ENCODE measurements at places on chromosomes 6 and 20.
A peak's percentile ranks its signal among the peaks of the same experiment; 100 is the strongest.

DNA sequence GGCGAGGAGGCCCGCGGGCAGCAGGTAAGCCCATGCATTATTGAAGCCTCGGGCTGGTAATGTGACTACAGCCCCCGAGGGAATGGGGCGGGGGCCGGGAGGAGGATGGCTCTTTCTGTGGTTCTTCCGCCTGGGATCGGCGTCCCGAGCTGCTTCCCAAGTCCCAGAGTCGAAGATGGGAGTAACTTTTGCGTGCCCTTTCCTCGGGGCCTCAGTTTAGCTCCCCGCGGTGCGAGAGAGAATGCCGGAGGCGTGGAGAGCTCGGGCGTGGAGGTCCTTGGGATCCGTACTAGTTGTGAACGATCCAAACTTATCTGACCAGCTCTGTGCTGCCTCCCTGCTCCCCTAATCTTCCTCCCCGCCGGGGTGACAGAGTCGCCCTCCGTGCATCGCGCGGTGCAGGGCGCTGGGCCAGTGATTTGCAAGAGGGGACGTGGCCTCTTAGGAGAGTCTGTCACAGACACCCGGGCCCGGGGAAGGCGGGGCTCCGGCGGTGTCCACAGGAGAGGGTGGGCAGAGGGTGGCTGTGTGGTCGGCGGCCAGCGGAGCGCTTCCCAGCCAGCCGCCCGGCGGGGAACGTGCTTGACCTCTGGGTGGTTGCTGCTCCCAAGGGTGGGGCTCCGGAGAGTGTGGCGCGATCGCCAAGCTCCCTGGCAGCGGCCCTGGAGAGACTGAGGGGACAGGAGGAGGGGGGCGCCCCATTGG lies 815 bp downstream of the UTRN start:
- peak; percentile 35 for DNase-seq

DNA sequence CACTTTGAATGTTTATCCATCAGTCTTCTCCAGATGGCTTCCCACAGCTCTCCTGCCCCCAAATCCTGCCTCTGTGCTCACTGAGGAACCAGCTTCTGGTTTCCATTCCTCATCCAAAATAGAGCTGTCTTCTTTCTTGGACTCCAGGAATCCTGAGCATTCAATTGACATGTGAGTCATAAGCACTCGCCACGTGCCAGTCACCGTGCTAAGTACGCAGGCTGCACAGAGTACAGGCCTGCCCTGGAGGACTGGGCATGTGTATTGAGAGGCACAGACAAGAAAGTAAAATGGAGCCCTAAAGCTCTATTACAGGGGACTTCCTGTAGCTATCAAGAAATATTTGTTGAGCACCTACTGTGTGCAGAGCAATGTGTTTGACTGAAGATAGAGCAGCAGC lies 39.7 kb upstream of the LRFN2 start:
- DNase-seq: no peak

- DNase-seq: no peak
Measured at GRCh38 chr6:145656128-145656527, 79.2 kb downstream of the EPM2A start.

- no peak for DNase-seq
Measured at GRCh38 chr6:10154251-10154650, 260.6 kb downstream of the TFAP2A start.

GRCh38 chr6:151661928-151662327 lies 145.6 kb upstream of the ESR1 start:
- no peak for DNase-seq

DNA sequence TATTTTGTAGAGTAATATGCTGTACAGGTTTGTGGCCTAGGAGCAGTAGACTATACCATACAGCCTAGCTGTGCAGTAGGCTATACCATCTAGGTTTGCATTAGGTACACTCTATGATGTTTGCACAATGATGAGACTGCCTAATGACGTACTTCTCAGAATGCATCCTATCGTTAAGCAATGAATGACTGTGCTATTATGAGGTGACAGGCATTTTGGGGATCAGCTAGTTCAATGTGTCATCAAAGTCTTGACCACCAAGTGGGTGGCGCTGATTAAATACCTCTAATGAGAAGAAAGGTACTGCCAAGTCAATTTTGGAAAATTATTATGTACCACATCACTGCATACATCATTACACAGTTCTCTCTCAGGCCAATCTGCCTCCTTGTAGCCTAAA lies 190.2 kb downstream of the BACH2 start:
- DNase-seq: no peak

GRCh38 chr20:53133125-53133524 lies 161.0 kb downstream of the TSHZ2 start:
- DNase-seq: no peak

DNA sequence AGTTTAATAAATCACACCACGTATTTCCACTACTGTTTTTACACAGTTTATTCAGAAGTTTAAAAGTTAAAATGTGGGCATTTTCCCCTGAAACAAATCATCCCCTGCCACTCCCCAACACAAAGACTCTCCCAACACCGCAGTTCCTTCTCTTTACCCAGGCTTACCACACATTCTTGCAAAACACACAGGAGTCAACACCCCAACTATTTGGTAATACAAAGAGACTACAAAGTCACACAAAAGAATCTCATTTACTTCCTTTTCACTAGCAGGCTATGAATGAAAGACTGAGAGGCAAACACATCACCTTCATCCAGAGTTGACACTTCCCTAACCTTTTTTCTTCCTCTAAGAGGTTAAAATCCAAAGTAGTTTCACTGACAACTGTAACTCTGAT lies 51.1 kb downstream of the KCTD20 start:
- no peak for DNase-seq

- DNase-seq: no peak
Measured at GRCh38 chr6:13712599-13712898, 914 bp upstream of the RANBP9 start.

GRCh38 chr6:26445934-26446667 lies 5.8 kb downstream of the BTN3A3 start:
- DNase-seq: peak; percentile 58

- no peak for DNase-seq
Measured at GRCh38 chr6:157188213-157188612, 135.1 kb downstream of the TMEM242 start.

DNA sequence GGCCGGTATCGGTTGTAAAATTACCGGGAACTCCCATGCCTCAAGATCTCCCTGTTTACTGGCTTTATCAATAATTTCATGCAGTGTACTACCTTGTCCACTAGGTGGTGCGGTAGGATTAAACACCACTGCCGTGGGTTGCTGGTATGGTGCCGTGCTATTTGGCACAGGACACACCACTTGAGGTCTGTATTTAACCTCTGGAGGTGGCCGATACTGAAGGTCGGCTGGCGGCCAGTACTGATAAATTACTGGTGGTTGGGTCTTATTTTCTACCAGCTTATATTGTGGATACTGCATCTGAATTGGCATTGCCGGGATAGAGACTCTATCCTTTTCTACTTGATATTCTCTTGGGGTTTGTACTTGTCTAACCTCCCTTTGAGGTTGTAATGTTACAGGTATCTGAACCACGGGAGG lies 14.3 kb upstream of the PTCRA start:
- peak; percentile 74 for DNase-seq
